IPS DF 19.7 (cell line): ENCODE measurements at places on chromosomes 2 and 18.

- DNase-seq, result no peak
Observed at GRCh38 chr2:172965433-172966212, 110.0 kb upstream of the MAP3K20 start.

DNA sequence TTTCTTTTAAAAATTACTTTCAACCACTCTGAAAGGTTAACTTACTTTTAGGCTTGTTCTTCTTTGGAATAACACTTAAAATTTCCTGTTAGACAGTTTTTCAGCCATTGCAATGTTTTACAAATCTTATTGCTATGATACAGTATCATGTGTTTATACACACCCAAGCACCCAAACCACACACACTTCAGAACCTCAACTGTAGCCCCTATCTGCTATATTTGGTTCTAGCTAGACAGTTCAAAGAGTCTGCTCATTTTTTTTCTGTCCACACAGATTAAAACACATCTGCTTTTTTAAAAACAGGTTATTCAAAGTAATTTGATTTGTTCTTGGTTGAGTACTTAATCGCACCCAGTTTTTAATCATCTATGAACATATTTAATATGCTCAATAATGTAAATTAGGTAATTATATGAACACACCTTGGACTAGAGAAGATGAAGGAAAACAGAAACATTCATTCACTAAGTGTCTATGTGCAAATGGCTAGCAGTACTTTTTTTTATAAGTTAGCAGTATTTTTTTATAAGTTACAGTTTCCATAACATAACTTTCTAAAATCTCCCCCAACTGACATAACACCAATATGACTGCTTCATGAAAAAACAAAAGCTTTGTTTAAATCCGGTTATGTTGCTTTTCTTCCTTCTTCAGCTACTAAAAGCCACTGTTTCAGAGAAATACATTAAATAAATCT lies 17.6 kb downstream of the FBXO11 start:
- DNase-seq, result no peak

DNA sequence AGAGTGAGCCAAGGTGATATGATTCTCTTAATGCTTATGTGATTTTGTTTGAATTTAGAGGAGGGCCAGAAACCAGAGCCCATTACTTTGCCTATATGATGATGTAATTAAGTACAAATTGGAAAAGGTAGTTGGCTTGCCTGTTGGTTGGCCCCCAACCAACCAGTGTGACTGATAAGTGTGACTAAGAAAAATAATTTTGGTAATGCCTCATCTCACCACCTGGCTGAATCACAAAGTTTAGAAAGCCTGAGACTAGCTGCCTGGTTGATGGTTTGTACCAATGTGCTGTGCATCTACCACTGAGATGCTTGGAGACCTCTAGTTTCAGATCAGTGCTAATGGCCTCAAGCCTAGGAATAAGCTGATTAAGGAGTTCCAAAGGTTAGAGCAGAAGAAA lies 338.7 kb downstream of the CDH2 start:
- no peak for DNase-seq

DNA sequence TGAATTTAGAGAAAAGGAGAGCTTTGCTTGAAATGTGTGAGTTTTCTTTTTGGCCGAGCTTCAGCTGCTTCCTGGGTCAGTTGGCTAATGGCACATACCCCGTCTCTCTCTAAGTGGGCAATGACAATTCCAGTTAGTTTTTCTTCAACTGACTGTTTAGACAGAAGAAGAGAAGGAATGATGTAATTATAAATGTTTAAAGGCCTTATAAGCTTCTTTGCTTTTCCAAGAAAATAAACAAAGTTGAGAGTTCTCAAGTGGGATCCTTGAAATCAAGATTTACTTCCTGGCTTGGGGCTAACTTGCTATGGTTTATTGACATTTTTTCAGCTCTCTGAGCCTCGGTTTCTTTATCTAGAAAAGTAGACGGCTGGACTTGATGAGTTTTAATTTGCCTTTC lies 794.9 kb upstream of the ACVR2A start:
- DNase-seq, result no peak

DNA sequence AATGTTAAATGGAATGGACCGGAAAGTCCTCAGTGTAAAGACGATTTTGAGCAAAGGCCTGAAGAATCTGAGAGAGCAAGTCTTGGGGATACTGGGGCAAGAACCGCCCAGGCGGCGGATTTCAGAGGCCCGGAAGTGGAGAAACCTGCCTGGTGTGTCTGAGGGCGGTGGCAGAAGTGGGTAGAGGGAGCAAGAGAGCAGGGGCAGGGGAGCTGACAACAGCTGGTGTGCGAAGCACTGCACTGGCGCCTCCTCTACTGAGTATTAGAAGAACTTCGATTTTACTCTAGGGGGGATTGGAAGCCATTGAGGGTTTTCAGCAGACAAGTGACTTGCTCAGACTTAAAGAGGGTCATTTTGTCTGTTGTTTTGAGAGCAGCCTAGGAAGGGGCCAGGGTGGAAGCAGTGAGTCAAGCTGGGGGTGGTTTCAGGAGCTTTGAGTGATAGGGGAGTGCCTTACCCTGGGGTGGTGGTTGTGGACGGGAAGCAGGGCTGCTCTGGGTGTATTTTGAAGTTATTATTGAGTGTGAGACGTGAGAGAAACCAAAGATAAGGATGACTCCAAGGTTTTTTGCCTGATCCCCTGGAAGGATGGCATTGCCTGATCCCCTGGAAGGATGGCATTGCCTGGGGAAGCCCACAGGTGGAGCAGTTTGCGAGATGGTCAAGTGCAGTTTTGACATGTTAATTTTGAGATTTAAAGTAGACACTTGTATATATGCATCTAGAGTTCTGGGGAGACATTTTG lies 52.5 kb downstream of the ZNF236 start:
- DNase-seq, result no peak
